ENCODE measurements at places on chromosomes 7 and 10. TPM values are rescaled to one million over a fixed set of nuclear protein-coding genes. Genes with fewer than 3 reads are reported as not detected.

DNA sequence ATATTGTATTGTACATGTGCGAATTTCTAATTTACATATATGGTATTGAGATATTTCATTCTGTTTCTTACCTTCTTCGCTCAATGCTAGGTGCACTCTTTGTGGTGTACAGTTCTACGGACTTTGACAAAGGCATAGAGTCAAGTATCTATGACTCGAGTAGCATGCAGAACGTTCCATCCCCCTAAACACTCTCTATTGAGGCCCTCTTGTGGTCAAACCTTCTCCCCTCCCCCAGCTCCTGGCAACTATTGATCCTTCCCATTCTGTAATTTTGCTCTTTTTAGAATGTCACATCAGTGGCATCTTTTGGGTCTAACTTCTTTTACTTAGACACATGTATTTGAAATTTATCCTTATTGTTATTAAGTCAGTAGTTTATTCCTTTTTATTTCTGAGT is 30.7 kb upstream of the GDF10 start:
- no peak for DNase-seq

STEAP2 gene
- total RNA-seq = 15.9 TPM

DNA sequence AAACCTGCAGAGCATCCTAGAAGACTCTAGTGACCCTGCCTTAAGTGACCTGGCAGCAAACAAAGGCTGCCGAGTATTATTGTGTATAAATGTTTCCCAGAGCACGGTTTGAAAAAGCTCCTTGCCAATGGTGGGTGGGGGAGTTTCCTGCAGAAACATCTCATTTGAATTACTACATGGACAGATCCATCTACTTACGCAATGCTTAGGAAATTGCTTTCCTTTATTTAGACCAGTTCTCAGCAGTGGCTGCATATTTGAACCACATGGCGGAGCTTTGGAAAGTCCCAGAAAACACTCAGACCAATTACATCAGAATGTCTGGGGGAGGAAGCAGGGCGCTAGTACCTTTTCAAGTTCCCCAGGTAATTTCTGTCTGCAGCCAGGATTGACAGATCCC is 560.9 kb downstream of the SDK1 start:
- no peak for DNase-seq

- DNase-seq = no peak
Observed at GRCh38 chr10:50604049-50604640, 19.6 kb downstream of the SGMS1 start.

DNA sequence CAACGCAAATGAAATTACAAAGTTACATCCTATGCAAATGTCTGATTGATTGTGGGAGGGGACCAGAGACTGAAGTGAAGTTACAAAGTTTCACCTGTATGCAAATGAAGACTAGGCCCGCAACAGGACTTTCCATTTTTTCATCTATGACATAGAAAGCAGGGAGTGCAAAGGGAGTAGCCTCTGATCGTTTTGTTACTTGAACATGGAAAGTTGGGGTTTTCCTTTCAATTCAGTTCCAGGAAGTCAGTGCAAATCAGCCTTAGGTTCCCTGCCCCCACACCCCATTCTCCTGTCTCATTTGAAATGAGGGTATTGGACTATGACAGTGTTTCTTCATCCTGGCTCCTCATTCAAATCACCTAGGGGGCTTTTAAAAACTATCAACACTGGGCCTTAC is 96.9 kb upstream of the HABP2 start:
- DNase-seq = no peak

DNA sequence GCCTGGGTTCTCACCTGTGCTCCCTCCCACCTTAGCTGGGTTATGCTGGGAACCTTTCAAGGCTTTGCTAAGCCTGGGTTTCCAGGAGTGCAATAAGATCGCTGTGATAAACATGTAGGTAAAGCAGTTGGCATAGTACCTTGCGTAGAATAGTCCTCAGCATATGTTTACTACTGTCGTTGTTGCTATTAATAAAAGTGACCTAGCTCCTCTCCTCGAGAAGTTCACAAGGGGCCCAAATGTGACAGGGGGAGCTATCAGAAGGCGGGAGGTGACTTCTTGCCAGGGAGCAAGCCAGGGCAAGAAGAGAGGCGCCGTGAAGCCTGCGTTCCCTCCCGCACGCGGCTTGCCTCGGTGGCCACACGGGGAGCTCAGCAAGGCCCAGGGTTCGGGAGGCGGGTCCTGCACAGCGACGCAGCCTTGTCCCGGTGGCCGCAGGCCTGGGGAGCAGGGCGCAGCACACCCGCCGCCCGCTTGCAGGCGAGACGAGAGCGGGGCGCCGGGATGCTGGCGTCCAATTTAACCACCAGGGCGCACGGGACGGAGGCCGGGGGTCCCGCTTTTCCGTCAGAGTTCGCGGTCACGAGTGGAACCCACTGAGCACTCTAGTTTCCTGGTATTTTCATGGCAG is 106.2 kb downstream of the SNX10 start:
- no peak for DNase-seq

TMEM236 gene
- 0.54 TPM for total RNA-seq

HHEX gene
- total RNA-seq = 4.4 TPM

- no peak for DNase-seq
Observed at GRCh38 chr10:124196659-124197058, 103.3 kb upstream of the CHST15 start.

DNA sequence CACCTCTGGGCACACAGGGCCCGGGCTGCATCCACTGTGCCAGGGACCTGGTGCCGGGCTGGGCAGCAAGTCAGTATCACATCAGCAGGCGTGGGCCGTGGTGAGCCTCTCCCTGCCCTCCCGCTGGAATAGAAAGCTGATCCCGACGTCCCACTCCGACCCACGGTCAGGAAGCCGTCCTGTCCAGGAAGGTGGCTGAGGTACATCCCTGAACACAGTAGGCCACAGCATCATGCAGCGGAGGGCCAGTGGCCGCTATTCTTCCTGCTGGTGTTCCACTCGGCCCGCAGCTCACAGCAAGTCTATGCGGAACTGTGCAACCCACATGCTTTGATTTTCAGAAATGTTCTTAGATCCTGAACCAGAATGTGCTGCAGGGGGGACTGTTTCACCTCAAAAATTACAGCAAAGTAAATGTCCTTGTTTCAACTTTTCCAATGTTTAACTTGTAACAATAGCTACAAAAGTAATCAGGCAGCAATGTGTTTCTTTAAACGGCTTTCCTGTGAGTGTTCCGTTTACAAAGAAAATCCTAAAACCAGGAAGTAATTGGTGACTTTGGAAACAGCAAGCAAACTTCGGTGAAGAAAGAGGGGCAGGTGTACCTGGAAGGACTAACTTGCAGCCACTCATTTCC is 676 bp upstream of the GPR146 start:
- no peak for DNase-seq

SLC29A4 gene
- total RNA-seq = 2.7 TPM

PKD2L1 gene
- total RNA-seq = not detected

DNA sequence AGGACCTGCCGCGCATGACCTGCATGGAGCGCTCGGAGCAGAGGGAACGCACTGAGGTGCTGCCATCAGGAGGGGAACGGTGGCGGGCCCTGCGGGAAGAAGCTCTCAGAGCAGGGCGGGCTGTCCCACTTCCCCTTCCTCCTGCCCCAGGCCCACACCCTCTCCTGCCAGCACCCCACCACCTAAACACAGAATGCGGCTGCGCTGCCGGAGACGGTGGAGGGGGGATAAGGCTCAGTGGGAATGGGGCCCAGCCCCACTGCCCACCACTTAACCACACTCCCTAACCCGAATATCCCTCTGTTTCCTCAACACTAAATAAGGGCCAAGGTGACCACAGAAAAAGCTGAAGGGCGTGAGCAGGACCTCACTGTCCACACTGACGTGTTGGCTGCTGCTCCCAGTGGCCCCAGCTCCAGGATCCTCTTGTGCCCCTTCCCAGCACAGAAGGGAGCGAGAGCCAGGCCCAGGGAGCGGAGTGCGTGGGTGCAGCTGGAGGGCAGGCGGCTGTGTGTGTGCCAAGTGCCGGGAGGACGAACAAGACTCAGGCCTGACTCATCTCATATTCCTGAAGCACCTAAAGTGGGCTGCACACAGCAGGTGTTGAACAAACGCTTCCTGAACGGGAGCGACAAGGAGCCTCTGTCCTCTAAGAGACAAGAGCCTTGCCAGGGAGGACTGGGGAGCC is 116.8 kb downstream of the MAD1L1 start:
- peak; percentile 84 for DNase-seq

GRCh38 chr10:3738855-3739350 is 46.1 kb downstream of the KLF6 start:
- no peak for DNase-seq

- DNase-seq = peak; percentile 87
Observed at GRCh38 chr10:28533571-28534304, 820 bp downstream of the WAC start.

DNA sequence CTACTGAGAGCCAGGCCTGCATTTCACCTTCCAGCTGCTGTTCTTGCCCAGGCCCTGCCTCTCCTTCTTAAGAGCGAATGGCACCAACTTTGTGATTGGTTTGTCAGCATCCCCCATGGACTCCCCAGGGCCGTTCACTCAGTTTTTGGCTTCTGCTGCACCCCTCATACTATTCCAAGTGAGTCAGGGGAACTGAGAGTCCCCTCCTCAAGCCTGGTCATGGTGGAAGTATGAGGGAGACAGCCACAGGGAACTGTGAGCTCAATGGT is 62.4 kb upstream of the ANTXRL start:
- no peak for DNase-seq

OPN4 gene
- not detected for total RNA-seq

- no peak for DNase-seq
Observed at GRCh38 chr7:28700790-28701203, 257.3 kb downstream of the TRIL start.

DNA sequence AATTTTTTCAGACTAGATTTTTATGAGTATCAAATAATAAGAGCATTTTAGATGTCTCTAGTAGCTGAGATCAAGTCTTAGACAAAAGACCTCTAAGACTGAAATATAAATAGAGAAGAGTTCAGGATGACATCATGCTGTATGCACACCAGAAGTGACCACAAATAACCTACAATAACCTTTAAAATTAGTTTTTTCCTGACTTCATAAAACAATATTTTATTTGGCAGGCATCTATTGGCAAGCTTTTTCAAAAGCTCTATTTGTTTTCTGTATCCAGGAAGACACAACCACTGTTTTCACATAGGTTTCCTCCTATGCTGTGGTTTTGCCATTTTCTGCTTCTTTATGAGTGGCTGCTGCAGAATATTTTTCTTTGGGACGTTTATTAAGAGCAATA is 359.1 kb downstream of the CRPPA start:
- DNase-seq = no peak

DNA sequence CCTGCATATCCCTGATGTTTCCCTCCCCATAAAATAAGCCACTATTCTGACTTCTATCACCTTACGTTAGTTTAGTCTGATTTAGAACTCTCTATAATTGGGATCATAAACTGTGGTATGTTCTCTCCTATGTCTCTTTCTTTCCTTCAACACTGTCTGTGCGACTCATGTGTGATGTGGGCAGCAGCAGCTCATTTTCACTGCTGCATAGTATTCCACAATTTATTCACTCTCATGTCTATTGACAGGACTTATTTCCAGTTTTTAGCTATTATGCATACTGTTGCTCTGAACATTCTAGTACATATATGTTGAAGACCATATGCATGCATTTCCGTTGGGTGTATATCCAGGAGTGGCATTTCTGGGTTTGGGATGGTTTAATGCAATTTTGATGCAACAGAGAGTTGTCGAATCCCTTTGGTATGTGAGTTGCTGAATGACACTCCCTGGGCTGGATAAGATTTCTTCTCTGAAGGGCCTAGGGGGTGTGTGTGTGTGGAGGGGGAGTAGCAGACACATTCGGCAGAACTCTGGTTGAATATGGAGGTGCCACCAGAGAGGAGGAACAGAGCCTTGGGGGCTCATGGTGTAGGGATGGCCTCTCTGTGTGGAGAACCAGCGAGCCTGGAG is 87.8 kb upstream of the PCBD1 start:
- DNase-seq = no peak

- DNase-seq = peak; percentile 39
Observed at GRCh38 chr7:158054611-158055010, 533.0 kb downstream of the PTPRN2 start.

DNA sequence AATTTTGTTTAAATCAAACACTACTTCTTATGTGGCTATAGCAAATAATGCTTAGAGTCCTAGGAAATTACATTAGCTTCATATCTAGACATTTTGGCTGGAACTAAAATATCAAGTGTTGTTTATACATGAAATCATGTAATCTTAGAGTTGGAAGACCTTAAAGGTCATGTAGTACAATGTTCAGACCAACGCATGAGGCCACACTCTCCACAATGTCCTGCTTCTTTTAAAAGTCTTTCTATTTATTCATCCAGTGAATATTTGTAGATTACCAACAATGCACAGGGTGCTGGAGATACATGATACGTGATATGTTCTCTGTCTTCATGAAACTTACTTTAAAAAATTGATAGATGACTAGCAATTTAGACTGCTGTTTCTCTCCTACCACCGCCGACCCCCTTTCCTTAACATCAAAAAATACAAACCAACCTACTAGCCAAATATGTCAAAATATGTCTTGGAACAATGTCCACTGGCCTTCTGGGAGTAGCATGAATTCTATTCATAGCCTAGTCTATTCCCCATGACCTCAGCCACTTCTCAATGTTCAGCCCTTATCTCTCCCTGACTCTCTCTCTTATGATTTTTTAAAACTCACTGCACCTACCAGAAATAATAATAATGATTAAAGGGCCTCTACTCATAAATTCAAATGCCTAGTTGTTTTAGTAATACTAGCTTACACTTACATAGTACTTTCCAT is 59.5 kb upstream of the CAV2 start:
- DNase-seq = no peak

- DNase-seq = no peak
Observed at GRCh38 chr10:15189133-15189885, 20.8 kb upstream of the NMT2 start.

PDE1C gene
- total RNA-seq = 220 TPM

- DNase-seq = no peak
Observed at GRCh38 chr7:105189859-105190492, 176.0 kb downstream of the KMT2E start.

GRCh38 chr10:31721096-31721495 is 207.5 kb downstream of the ARHGAP12 start:
- DNase-seq = no peak

GRCh38 chr10:89382757-89383156 is 4.9 kb downstream of the IFIT1B start:
- no peak for DNase-seq

DNA sequence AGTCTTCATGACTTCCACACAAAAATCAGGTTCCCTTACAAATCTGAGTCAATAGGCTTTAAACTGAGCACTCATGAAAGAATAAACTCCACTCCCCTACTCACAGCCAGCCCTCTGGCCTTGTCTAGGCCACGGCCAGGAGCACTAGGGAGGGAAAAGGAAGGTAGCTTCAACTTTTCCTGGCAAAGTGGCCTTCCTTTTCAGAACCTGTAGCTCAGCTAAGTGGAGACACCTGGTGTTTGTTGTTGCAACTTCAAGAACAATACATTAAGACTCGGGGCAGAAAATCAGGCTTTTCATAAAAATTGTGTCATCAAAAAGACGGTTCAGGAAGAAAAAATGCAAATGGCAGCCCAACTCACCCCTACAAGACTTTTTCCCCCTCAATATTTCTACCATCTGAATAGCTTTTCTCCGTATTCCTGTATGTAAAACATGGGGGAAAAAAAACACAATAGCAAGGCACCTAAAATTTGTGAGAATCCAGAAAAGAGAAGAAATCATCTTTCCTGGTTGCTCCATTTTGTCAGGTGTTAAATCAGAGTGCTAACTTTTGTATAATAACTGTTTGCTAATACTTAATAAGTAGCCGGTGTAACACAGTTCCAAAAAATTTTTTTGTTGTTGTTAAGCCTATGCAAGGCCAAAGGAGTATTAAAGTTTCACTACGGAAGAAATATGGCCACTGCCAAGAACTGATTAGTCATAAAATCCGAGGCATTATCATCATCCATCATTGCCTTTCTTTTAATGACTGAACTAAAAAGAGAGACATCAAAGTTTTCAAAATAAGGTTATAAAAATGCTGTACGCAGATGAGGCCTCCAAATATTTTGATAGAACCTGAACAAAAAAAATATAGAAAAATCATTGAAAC is 66.2 kb upstream of the ARID5B start:
- DNase-seq = no peak
